ENCODE measurements at places on chromosomes 3 and 15.

DNA sequence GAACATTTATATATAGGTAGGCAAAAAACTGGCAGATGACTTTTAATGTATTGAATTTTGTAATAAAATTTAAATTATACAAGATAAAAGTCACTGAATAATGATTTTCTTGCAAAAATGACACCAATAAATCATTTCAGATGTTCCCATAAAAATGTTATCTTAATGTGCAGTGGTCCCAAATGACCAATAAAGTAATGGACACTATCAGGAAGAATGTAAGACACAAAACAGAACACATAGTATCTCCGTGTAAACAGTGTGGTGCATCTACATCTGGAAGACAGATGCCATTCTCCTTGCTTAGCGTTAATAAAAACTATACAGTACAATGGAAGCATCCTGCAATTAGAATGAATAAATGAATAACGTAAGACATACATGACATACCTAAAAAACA is 41.5 kb downstream of the FGF7 start:
- no peak for DNase-seq

DNA sequence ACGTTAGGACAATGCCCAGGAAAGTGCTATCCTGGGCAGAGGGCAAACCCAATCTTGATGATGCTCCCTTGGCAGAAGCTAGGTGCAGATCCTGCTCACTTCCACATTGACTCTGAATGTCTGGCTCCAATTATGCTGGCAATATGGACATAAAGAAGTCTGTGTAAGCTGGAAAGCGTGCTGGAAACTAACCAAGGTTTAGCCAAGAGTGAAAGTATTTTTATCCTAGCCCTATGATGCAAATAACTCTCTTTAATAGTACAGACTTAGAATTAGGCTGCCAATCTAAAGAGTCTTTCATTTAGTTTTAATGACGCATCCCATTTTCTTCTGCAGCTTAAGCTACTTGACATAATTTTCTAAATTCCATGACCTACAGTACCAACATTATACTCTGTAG is 571.8 kb downstream of the TUSC7 start:
- DNase-seq = no peak

GRCh38 chr3:190446573-190447279 is 3.0 kb downstream of the TMEM207 start:
- no peak for DNase-seq

- DNase-seq = no peak
Observed at GRCh38 chr15:77860071-77860691, 217.3 kb downstream of the TBC1D2B start.

GRCh38 chr15:98799461-98800390 is 151.4 kb downstream of the IGF1R start:
- no peak for DNase-seq

- no peak for DNase-seq
Observed at GRCh38 chr3:158419820-158420653, 151.0 kb upstream of the MLF1 start.

Measured in GM19239 (cell line).